Spinal cord (tissue), 10 donors: ENCODE measurements at places on chromosomes 13 and 19. TPM values are rescaled to one million over a fixed set of nuclear protein-coding genes. Genes with fewer than 3 reads are reported as not detected.
A peak's percentile ranks its signal among the peaks of the same experiment; 100 is the strongest.

GRCh38 chr19:54518844-54519243 is 16.2 kb downstream of the LAIR2 start:
- H3K36me3 ChIP-seq, result no peaks in the 10 kb centered on the region
- H3K4me3 ChIP-seq, result no peak overlapping the region
- no peak for DNase-seq
- H3K27ac ChIP-seq, result no peak overlapping the region
- H3K27me3 ChIP-seq, result peaks cover 3% of the 10 kb centered on the region

Gene KATNAL1
- 45.9 TPM for total RNA-seq

DNA sequence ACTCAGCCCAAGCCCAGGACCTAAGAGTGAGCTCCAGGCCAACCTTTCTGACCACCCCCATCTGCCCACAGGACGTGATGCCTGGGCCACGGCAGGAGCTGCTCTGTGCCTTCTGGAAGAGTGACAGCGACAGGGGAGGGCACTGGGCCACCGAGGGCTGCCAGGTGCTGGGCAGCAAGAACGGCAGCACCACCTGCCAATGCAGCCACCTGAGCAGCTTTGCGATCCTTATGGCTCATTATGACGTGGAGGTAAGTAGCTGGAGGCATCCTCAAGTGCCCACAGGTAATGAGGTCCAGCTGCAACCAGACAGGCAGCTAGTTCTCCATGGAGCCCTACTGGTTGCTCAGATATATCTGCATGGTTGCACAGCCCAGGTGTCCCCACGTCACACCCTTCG is 14.8 kb downstream of the DDX39A start:
- peaks cover 19% of the 10 kb centered on the region for H3K4me1 ChIP-seq
- H3K27ac ChIP-seq, result no peak overlapping the region
- H3K4me3 ChIP-seq, result no peak overlapping the region
- DNase-seq, result no peak

DNA sequence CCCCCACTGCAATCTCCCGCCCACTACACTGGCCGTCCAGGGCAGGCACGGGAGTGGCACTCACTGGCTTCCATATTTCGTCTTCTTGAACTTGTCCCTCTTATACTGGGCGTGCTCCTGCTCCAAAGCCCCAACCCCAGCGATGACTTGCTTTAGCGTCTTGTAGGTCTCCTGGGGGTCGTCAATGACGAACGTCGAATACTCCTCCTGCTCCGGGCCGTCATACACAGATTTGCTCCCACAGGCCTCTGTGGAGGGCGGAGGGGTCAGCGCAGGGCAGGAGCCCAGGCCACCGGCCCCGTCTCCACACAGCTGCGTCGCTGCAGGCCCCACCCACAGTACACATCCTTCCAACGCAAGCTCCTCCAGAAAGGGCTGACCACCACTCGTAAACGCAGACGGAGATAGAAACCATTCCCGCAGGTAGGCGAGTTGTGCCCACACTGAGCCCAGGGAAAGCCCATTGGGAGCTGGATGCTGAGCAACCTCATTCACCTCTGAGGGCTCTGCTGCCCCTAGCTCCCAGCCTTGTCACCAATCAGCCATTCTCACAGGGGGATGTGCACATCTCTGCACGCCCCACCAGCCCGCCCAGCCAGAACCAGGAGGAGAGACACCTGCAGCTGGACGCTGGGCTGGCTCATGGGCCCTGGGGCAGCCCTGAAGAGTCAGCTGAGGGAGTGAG is 7.9 kb upstream of the C13orf46 start:
- no peak overlapping the region for H3K4me3 ChIP-seq
- H3K36me3 ChIP-seq, result peaks cover 56% of the 10 kb centered on the region
- no peak overlapping the region for H3K27ac ChIP-seq
- DNase-seq, result no peak
- peaks cover 3% of the 10 kb centered on the region for H3K4me1 ChIP-seq
- no peaks in the 10 kb centered on the region for H3K27me3 ChIP-seq

Gene NTN5
- total RNA-seq, result 0.10 TPM

- peaks cover 28% of the 10 kb centered on the region for H3K36me3 ChIP-seq
- no peak overlapping the region for H3K4me3 ChIP-seq
- DNase-seq, result no peak
- H3K27me3 ChIP-seq, result no peaks in the 10 kb centered on the region
- H3K27ac ChIP-seq, result no peak overlapping the region
Observed at GRCh38 chr13:98398581-98398980, 178.3 kb downstream of the STK24 start.

Gene ZNF177
- total RNA-seq, result 9.9 TPM

GRCh38 chr19:390386-391206 is 18.4 kb downstream of the C2CD4C start:
- H3K27ac ChIP-seq, result no peak overlapping the region
- no peak for DNase-seq
- peaks cover 13% of the 10 kb centered on the region for H3K4me1 ChIP-seq
- H3K36me3 ChIP-seq, result no peaks in the 10 kb centered on the region
- H3K27me3 ChIP-seq, result no peaks in the 10 kb centered on the region
- H3K4me3 ChIP-seq, result no peak overlapping the region

GRCh38 chr13:91621963-91622362 is 223.5 kb downstream of the GPC5 start:
- no peaks in the 10 kb centered on the region for H3K4me1 ChIP-seq
- H3K36me3 ChIP-seq, result no peaks in the 10 kb centered on the region
- H3K27me3 ChIP-seq, result no peaks in the 10 kb centered on the region
- no peak for DNase-seq
- no peak overlapping the region for H3K4me3 ChIP-seq
- H3K27ac ChIP-seq, result no peak overlapping the region

- H3K27me3 ChIP-seq, result no peaks in the 10 kb centered on the region
- H3K4me3 ChIP-seq, result no peak overlapping the region
- no peak overlapping the region for H3K27ac ChIP-seq
- peaks cover 53% of the 10 kb centered on the region for H3K36me3 ChIP-seq
Observed at GRCh38 chr13:113949546-113949945, 24.3 kb downstream of the C13orf46 start.

DNA sequence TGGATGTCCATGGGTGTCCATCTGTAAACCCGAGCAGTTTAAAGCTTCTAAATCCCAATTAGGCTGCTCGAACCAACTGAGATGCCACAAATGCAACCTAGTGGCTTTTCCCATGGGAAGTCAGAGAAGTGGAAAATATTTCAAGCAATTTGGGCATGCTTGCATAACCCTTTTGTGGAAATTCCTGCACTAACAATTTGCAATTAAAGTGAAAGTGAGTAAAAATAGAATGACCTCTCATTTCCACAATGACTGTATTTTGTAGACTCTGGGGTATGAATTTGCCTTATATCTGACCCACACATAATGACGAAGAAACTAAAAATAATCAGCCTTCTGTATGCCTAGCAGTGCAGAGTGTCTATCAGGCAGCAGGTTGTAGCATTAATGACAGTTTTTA is 91.8 kb upstream of the TSC22D1 start:
- no peaks in the 10 kb centered on the region for H3K36me3 ChIP-seq
- no peaks in the 10 kb centered on the region for H3K4me1 ChIP-seq
- H3K4me3 ChIP-seq, result no peak overlapping the region
- H3K27me3 ChIP-seq, result no peaks in the 10 kb centered on the region

DNA sequence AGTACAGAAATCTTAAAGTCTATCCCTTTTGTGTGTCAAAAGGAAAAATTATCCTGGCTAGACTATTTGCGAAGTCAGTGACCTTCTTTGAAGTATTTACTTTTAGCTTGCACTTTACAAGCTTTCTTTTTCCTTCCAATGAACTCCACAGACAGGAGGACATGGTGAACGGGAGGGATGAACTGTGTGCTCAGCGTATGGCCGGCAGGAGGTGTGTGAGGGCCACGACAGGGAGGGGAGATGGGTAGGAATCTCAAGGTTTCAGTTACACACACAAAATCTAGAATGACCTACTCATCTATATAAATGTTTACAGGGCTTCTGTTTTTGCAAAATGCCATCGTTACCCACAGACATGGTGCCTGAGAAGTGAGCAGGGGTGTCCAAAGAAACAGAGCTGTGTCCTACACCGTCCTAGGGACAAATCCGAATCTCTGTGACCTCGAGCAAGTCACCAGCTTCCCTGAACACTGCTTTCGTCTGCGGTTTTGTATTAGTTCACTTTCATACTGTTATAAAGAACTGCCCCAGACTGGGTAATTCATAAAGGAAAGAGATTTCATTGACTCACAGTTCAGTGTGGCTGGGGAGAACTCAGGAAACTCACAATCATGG is 537.2 kb downstream of the LIG4 start:
- no peak for DNase-seq
- no peaks in the 10 kb centered on the region for H3K27me3 ChIP-seq
- H3K4me3 ChIP-seq, result no peak overlapping the region
- H3K4me1 ChIP-seq, result peaks cover 4% of the 10 kb centered on the region
- H3K36me3 ChIP-seq, result no peaks in the 10 kb centered on the region
- no peak overlapping the region for H3K27ac ChIP-seq

Gene ZNF787
- total RNA-seq, result 8.9 TPM

- peak overlapping the region; percentile 94 for H3K4me3 ChIP-seq
- no peaks in the 10 kb centered on the region for H3K27me3 ChIP-seq
- H3K4me1 ChIP-seq, result peaks cover 3% of the 10 kb centered on the region
- no peak for DNase-seq
- H3K27ac ChIP-seq, result peak overlapping the region; percentile 84
Observed at GRCh38 chr13:48094404-48094780, 512 bp downstream of the MED4 start.

DNA sequence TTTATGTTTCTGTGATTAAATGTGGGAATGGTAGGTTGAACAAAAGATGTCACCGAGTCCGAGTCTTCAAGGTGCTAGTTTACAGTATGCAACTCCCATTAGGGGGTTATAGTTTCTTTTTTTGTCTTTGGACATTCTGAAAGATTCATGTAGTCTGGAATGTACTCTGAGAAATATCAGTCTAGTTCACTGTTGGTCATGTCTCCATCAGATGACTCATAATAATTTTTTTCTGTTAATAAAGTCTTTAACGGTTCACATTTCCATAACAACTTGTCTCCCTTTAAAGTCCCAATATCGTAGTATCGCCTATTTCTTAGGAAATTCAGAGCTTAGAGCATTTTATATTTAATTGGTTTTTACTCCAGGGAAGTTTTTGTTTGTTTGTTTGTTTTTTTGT is 13.5 kb upstream of the ESD start:
- H3K27ac ChIP-seq, result no peak overlapping the region
- DNase-seq, result no peak
- H3K27me3 ChIP-seq, result no peaks in the 10 kb centered on the region
- no peak overlapping the region for H3K4me3 ChIP-seq
- no peaks in the 10 kb centered on the region for H3K4me1 ChIP-seq

- H3K4me1 ChIP-seq, result no peaks in the 10 kb centered on the region
- DNase-seq, result no peak
- no peaks in the 10 kb centered on the region for H3K27me3 ChIP-seq
- H3K4me3 ChIP-seq, result no peak overlapping the region
- no peak overlapping the region for H3K27ac ChIP-seq
Observed at GRCh38 chr13:93862259-93862658, 617.2 kb downstream of the DCT start.

Gene BRME1
- 7.2 TPM for total RNA-seq

Gene ZNF560
- total RNA-seq, result 0.66 TPM

Gene OR7A5
- total RNA-seq, result 0.39 TPM

DNA sequence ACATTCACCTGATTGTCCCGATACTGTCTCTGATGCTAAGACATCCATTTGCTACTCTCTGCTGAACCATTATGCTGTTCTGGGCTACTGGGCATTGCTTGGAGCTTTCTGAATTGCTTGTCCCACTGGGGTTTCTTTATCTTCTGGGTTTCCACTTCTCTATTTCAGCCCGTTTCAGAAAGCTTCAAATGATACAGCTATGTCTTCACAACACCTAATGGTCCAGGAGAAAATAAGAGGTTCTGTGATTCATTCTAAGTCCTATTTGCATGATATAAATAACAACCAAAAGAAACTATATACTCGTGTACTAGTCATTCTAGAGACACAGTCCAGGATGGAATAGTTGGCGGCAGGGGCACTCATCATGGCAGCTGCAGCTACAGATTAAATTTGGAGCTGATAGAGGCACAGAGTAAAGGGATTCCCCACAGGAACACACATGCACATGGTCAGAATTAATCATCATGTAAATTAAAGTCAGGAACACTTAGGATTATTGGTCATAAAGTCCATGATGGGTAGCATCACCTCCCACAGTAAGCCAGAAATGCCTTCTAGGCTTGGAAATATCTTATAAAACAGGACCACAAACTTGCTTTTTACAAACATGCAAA is 33.3 kb upstream of the SCEL start:
- H3K36me3 ChIP-seq, result no peaks in the 10 kb centered on the region
- H3K4me1 ChIP-seq, result no peaks in the 10 kb centered on the region
- H3K4me3 ChIP-seq, result no peak overlapping the region
- no peaks in the 10 kb centered on the region for H3K27me3 ChIP-seq

Gene ZNF132
- total RNA-seq, result 20.7 TPM

- no peaks in the 10 kb centered on the region for H3K4me1 ChIP-seq
- no peak overlapping the region for H3K4me3 ChIP-seq
- DNase-seq, result no peak
- no peaks in the 10 kb centered on the region for H3K27me3 ChIP-seq
Observed at GRCh38 chr13:34364633-34365032, 546.7 kb downstream of the RFC3 start.
